ENCODE measurements at places on chromosomes 6 and 20.

GRCh38 chr20:20371083-20371482 is 3.2 kb downstream of the INSM1 start:
- no peak for DNase-seq

GRCh38 chr6:136012198-136012887 is 160.8 kb downstream of the PDE7B start:
- no peak for DNase-seq

DNA sequence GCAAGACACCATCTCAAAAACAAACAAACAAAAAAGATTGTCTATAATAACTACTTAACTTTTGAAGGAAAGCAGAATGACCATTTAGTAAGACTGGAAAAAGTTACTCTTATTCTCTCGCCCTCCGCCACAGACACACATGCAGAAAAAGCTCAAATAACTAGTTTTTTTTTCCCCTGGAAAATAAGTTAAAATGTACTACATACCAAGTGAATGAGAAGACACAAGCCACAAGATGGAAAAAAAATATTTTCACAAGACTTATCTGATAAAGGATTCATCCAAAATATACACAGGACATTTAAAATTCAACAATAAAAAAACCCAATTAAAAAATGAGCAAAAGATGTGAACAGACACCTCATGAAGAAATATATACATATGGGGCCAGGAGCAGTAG is 31.9 kb downstream of the NUDT3 start:
- DNase-seq = no peak

DNA sequence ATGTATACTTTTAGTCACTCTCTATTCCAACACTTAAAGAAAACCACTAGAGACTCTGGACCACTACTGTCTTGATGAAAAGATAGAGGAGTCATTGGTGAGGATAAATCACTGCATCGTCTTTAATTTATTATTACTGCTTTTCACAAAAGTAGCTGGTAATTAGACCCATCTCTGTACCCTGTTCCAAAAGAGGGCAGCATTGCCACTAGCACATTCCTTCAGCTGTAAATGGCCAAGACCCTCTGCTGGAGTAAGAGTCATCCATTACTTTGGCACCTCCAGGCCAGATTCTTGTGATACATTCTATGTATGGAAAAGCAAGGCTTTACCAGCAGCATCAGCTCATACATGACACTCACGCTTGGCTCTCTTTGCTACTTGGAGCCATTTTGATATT is 49.5 kb upstream of the PREP start:
- no peak for DNase-seq

GRCh38 chr6:134863763-134864510 is 86.0 kb downstream of the ALDH8A1 start:
- DNase-seq = no peak

GRCh38 chr6:116217069-116217468 is 36.8 kb downstream of the TSPYL4 start:
- no peak for DNase-seq

DNA sequence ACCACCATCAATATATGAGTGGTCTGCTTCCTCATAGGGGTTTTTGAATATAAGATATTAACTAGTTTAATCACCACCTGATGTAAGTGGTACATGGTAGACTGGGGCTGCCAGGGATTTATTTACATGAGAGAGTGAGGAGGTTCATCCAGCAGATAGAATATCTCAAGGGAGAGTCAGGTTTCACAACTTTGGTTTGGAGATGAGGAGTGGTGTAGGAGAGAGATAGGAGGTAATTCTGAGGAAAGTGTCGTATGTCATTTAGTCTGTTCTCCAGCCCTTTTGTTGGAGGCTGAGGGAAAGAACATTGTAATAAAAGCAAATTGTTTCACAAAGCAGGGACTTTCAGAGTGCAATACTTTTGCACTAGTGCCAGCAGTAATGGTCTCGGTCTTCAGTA is 16.8 kb downstream of the L3MBTL3 start:
- no peak for DNase-seq

GRCh38 chr6:14380086-14380820 is 262.7 kb downstream of the CD83 start:
- no peak for DNase-seq

DNA sequence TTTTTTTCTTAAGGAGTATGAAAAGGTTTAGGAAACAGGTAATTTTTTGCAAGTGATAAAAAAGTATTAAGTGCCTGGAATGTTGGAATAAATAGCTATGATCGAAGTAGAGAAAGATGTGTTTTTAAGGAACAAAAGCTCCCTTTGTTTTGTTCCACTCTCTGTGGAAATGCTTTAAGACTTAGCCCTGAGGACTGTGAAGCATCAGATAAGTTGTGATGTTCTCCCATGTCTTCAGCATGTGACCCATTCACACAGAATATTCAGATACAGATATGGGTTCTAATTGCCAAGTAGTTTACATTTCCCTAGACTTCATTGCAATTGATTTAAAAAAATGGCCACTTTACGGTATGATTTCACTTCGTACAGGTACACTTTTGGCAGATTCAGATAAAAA is 80.6 kb downstream of the KCNQ5 start:
- DNase-seq = no peak

- peak; percentile 27 for DNase-seq
These were observed 469 bp downstream of the SYNJ2 start for GRCh38 chr6:157982102-157982562.

- no peak for DNase-seq
These were observed 15.0 kb downstream of the IMPG1 start for GRCh38 chr6:76057469-76057868.

GRCh38 chr20:45826381-45827019 is 612 bp downstream of the TNNC2 start:
- DNase-seq = no peak

GRCh38 chr20:17569616-17570346 is at the start of gene DSTN:
Gene DSTN, plus strand, starts transcription at chr20:17570075. Its CDS starts 134 bp downstream, at chr20:17570209.
- peak; percentile 92 for DNase-seq

DNA sequence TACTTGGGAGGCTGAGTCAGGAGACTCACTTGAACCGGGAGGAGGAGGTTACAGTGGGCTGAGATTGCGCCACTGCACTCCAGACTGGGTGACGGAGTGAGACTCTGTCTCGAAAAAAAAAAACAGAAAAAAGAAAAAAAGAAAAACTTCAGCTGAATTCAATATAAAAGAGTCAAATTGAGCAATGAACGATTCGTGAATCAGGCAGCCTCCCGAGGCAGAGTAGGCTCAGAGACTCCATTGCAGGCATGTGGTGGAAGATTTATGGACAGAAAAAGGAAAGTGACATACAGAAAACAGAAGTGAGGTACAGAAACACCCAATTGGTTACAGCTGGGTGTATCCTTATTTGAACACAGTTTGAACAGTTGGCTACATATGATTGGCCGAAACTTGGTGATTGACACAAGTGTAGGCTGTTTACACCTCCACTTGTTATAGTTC is 56.3 kb downstream of the HLA-DPB1 start:
- DNase-seq = no peak

DNA sequence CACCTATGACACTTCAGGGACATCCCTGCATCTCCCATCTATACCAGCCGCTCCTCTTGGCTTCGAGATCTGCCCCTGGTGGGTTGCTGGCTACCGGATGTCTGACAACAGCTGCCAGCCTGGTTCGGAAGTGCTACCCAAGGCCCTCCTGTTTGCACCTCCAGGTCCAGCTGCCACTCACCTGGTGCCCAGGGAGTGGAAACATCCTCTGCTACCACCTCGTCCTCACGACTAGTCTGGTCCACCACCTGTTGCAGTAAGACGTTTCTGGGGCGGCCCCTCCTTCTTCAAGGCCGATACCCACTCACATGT is 8.3 kb upstream of the PCMTD2 start:
- no peak for DNase-seq

GRCh38 chr6:32689531-32690501 is 23.4 kb upstream of the HLA-DQB1 start:
- DNase-seq = no peak

DNA sequence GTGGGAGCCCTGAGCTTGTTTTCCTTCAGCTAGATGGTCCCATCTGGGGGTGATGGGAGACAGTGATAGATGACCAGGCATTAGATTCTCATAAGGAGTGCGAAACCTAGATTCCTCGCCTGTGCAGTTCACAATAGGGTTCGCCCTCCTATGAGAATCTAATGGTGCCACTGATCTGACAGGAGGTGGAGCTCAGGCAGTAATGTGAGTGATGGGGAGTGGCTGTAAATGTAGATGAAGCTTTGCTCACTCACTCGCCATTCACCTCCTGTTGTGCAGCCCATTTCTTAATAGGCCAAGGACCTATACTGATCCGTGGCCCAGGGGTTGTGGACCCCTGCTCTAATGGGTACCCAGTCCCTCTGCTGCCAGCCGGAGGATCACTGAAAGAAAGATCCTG is 20.7 kb upstream of the KCNB1 start:
- DNase-seq = no peak

- no peak for DNase-seq
These were observed 147.7 kb upstream of the PHACTR3 start for GRCh38 chr20:59456342-59457279.

- no peak for DNase-seq
These were observed 50.4 kb upstream of the MDGA1 start for GRCh38 chr6:37748118-37748517.

DNA sequence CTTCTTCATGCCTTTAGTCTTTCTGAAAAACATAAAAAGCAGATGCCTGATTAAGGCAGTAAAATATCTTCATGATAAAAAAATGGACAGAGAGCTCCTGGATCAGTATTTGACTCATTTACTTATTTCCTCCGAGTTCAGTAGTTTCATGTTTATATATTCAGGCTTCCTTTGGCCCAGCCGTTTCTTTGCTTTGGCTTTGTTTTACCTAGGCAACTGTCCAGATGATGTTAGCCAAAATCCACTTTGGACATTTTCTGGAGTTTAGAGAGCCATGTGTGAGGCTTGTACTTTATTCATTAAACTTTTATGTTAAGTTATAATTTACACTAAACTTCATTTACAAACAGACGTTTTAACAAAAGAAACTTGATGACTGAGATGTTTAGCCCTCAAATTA is 307.1 kb upstream of the RSPO3 start:
- DNase-seq = no peak

- no peak for DNase-seq
These were observed 1.9 kb downstream of the ZFAND3 start for GRCh38 chr6:37821446-37821845.

- no peak for DNase-seq
These were observed 308.9 kb downstream of the DHX35 start for GRCh38 chr20:39270837-39271604.

DNA sequence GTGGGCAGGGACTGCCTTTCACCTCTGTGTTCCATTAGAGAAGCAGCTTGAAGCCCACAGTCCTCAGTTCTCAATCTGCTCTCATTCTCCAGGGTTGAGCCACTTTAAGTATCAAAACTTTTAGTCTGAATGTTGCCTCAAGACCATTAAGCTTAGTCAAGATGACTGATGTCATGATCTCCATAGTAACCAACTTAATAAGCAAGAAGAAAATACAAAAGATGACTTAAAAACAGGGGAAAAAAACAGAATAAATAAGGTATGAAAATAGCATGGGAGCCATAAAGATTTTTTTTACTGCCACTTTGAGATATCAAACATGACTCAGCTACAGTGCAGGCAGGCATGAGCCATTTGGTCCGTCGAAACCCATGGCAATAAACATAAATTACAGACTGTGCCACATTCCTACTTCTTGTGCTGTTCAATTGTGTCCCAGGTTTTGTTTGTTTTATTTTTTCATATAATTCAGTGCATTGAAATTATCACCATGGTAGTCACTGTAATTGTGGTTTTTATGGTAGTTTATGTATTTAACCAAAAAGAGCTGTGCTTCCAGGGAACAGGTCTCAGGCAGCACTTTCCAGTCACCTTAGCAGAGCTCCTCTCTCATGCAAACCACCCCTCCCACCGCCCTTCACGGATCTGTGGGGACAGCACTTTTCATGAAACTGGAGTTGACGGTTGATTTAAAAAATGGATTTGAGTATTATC is 156.5 kb upstream of the INSM1 start:
- no peak for DNase-seq

- DNase-seq = no peak
These were observed 13.0 kb upstream of the SNHG17 start for GRCh38 chr20:38447931-38448675.

DNA sequence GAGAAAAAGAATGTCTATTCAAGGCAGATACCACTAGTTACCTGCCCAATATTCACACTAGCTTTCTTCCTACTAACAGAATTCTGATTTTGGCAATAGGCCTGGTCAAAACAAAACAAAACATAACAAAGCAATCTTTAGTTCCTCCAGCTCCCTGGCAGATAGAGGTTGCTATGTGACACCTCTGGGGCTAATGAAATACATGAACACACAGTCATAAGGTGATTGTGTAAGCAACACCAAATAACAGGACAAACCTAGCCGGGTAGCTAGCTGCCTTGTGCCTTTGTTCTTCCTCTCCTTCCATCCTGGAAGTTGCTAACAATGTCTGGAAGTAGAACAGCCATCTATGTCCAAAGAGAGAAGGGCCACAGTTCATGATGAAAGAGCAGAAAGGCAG is 6.0 kb upstream of the HMGN3 start:
- DNase-seq = no peak

GRCh38 chr6:7546896-7547295 is 5.4 kb downstream of the DSP start:
- DNase-seq = no peak

- no peak for DNase-seq
These were observed 60.1 kb downstream of the FAM217A start for GRCh38 chr6:4018924-4019236.

DNA sequence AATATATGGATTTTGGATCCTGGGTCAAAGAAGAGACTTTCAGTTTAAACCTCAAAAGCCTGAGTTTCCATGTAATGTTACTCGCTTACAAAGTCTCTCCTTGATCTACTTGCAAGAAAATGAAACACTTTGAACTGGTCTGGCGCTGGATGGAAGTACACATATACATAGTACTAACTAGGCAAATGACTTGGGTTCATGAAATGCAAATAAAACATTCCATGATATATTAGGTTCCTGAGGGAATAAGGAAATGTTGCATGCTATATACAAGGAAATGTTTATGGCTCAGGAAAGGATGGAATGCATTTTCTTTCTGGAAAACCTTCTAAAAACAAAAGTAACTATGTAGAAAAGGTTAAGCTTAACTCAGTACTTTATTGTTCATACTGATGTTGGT is 11.4 kb upstream of the TXLNB start:
- no peak for DNase-seq

DNA sequence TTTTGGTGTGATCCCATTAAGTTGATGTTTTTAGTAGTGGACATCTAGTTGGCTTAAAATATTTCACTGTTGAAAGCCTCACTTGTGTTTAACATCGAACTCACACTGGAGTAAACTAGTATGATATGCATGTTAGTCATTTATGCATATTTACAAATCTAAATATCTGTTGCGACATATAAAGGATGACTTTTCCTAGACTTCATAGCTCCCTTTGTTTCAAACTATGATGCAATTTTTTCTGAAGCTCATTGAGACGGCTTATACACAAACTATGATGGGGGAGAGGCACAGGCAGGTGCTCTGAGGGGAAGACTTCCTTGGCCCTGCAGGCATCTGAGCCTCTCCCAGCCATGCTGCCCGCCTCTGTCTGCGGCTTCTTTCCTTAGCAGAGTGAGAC is 11.8 kb upstream of the FOXC1 start:
- no peak for DNase-seq
